D721Med (cell line): ENCODE measurements at places on chromosomes 3 and 15.
A peak's percentile ranks its signal among the peaks of the same experiment; 100 is the strongest.

GRCh38 chr3:78604341-78604740 lies 1163.5 kb downstream of the ROBO1 start:
- no peak for DNase-seq

- no peak for DNase-seq
Measured at GRCh38 chr3:15630646-15631350, 29.3 kb downstream of the BTD start.

DNA sequence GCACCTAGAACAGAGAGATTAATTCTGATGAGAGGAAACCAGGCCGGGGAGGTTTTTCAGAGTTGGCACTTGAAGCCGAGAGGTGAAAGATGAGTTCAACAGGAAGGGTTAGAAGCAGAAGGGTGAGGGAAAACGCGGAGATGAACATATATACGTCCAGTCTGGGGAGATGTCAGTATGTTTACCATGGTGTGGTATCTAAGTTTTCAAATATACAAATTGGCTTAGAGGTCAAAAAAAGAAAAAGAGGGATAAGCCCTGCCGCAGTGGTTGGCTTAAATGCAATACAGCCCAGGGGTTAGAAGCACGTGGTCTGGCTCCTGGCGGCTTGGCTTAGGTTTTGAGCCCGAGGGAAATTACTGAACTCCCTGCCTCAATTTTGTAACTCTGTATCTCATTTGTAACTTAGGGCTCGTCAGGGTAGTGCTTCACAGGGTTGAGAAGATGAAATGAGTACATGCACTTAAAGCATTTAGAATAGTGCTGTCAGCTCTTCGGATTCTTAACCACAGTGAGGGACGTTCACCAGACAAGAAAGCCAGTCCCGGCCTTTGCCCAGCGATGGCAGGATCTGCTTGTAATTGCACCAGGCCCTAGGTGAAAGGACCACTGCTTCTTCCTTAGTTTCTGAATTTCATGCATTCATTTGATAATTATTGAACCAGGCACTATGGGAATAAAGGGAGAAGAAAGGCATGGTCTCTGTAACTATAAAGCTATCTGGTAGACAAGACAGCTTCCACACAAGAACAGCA lies 6.4 kb downstream of the HES1 start:
- no peak for DNase-seq

DNA sequence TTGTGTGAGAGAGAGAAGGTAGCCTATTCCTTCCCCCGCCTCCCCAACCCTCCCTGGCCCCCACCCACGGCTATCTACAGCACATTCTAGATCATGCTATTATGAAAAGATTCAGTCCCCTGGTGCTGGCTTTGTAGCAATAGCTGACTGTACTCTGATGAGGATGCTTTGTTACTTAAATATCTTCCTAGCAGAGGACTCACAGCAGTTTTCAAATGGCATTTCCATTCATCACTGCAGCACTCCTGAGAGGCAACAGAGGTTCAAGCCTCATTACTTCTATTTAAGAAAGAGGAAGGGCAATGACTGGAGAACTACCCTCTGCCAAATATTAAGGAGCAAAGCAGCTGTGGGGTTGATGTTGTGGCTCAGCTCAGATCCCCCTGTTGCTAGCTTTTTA lies 61.0 kb downstream of the LRRN1 start:
- no peak for DNase-seq

DNA sequence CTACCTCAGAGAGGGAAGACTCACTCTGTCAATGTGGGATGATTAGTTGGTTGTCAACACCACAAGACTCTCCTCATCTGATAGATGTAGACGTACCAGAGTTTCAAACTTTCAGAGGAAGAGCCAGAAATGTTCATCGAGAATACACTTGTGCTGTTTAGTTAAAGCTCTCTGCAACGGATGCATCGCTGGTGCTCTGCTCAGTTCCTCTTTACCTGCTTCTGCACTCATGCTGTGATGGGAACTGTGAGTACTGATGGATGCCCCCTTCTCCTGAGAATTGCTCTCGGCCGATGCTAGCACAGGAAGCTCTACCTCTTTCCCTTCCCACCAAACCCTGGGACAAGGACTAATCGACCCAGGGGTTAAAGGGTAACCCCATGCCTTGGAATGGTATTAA lies 51.8 kb upstream of the CCDC54 start:
- no peak for DNase-seq

DNA sequence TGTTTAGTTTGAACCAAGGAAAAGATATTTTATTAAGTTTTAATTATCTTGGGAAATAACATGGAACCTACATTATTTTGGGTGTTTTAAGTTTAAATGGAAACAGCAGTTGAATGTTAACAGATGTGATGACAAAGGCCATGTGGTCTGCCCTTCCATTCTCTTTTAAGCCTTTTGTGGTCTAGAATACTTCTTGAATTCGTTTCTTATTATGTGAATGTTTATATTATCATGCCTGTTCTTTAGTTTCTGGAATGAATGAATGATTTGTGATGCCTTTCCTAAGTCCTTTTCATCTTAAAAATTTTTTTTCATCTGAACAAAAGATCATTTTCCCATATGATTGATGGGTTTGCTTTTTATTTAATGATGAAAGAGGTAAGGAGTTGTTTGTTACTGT lies 44.6 kb downstream of the SNRK start:
- no peak for DNase-seq

- no peak for DNase-seq
Measured at GRCh38 chr3:109597444-109597843, 260.1 kb upstream of the DPPA4 start.

DNA sequence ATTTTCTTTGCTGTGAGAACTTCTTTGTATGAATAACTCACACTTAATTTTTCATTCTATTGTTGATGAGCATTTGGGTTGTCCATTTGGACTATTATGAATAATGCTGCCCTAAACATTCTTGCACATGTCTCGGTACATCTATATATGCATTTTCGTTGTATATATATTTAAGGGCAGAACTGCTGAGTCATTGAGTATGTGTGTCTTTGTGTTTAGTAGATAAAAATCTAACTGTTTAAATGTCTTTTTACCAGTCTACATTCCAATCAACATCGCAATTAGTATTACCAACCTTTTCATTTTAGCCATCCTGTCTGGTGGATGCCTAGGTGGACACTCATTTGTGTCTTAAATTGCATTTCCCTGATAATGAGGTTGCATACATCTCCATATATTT lies 144.4 kb downstream of the UACA start:
- no peak for DNase-seq

DNA sequence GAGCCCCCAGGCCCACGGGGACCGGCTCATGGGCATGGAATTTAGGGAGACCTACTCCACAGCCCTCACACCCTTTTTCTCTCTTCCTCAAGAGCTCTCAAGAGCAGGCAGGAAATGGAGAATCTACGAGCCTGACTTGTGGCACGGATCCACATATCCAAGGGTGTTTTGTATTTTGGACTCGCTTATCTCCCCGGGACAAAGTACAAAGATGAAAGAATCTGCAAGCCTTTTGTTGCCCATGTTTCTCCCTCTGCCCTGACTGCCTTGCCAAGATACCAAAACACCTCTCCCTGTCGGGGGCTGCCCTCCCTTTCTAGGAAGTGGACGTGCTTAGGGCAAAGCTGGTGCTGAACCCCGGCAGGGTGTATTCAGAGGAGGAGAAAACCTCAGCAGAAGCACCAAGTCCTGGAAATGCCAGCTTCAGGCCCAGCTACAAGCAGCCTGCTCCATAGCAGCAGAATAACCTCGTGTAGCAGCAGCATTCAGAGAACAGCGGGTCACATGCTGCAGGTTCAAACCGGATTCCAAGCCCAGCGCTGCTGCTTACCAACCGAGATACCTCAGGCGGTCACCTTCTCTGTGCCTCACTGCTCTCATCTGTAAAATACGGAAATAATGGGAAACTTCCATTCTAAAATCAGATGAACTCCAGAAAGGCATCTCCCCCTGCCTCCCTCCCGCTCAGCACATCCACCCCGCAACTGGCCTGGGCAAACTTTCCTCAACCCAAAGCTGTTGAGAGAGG lies 35.2 kb downstream of the DNASE1L3 start:
- no peak for DNase-seq

DNA sequence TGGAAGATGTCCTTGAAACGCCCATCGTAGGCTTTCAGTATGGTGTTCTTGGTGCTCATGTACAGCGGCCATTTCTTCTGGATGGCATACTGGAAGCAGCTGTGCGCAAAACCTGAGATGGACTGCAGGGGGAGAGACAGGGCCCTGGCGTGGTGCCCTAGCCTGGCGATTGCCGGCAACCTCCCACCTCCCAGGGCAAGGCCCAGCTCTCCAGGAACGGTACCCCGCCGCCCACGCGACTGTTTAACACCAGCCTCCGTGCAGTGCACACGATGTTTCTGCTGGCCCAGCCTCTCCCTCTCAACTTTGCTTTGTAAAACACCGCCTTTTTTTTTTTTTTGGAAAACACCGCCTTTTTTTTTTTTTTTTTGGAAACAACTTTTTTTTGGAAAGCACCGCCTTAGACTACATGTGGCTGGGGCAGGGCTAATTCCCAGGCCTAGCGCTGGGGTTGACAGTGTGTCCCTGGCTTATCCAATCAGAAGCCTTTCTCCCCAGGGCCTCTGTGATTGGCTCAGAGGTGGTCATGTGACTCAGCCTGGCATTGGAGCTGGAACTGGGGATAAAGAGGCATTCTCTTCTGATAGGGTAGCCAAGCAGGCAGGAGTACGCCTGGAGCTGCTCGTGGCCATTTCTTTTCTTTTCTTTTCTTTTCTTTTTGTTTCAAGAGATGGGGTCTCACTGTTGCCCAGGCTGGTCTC lies 14.7 kb downstream of the IDH2 start:
- no peak for DNase-seq

GRCh38 chr15:85651548-85651947 lies 143.2 kb downstream of the KLHL25 start:
- no peak for DNase-seq

GRCh38 chr3:124033360-124034015 lies 41.6 kb upstream of the ROPN1 start:
- no peak for DNase-seq

DNA sequence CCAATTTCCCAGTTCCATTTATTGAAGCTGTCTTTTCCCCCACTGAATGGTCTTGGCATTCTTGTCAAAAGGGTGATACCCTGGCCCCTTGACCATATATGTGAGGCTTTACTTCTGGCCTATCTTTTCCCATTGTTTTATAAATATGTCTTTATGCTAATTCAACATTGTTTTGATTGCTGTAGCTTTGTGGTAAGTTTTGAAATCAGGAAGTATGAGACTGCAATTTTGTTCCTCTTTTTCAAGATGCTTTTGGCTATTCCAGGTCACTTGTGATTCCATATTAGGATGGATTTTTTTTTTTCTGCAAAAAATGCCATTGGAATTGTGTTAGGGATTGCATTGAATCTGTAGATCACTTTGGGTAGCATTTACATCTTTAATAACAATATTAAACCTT lies 141.2 kb upstream of the MANF start:
- no peak for DNase-seq

GRCh38 chr3:45223889-45224727 lies 2.0 kb downstream of the TMEM158 start:
- no peak for DNase-seq

GRCh38 chr3:45870099-45870498 lies 16.2 kb upstream of the CCR9 start:
- DNase-seq: no peak

- DNase-seq: no peak
Measured at GRCh38 chr15:100318880-100319279, 22.9 kb downstream of the ADAMTS17 start.

GRCh38 chr15:68814596-68814995 lies 6.1 kb downstream of the ANP32A start:
- DNase-seq: no peak

DNA sequence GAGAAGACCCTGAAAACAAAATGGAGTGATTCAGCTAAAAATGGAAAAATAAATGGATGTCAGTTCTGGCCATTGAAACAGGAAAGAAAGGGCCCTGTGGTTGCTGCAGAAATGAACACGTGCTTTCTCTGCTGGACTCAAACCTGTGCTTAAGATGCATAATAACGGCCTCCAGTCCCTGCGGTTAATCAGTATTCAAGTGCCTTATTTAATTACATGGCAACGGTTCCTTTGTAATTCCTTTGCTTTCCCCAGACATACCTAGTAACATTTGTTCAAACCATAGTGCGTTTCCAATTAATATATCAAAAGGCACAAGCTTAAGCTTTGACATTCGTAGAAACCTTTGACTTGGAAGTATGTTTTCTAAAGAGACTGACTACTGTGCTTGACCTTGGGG lies 428.3 kb downstream of the GABRG3 start:
- DNase-seq: no peak

DNA sequence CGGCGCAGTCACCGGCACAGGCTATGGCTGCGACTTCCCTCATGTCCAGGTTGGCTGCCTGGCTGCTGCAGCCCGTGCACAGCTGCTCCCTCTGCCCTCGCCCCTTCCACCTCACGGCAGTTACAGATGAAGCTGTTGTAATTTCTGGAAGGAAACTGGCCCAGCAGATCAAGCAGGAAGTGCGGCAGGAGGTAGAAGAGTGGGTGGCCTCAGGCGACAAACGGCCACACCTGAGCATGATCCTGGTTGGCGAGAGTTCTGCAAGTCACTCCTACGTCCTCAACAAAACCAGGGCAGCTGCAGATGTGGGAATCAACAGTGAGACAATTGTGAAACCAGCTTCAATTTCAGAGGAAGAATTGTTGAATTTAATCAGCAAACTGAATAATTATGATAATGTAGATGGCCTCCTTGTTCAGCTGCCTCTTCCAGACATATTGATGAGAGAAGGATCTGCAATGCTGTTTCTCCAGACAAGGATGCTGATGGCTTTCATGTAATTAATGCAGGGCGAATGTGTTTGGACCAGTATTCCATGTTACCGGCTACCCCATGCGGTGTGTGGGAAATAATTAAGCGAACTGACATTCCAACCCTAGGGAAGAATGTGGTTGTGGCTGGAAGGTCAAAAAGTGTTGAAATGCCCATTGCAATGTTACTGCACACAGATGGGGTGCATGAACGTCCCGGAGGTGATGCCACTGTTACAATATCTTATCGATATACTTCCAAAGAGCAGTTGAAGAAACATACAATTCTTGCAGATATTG lies 13.2 kb upstream of the GNB4 start:
- DNase-seq: no peak

DNA sequence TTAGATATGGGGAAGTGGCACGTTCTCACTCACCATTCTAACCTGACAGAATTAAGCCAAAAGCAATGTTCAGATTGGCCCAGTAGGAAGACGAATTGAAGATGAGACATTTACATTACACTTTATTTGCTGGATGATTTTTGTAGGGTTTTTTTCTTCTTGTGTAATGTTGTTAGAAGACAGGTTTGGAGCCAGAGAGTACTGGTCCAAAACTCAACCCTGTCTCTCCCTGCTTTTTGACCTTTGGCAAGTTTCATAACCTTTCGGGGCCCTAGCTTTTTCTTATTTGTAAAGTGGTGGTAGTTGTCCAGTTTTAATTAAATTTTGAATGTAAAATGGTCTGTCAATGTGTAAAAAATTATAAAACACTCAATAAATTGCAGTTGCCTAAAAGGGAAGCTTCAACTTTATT lies 29.5 kb downstream of the PDE8A start:
- no peak for DNase-seq

GRCh38 chr3:39407259-39407629 lies 724 bp downstream of the RPSA start:
- DNase-seq: no peak

DNA sequence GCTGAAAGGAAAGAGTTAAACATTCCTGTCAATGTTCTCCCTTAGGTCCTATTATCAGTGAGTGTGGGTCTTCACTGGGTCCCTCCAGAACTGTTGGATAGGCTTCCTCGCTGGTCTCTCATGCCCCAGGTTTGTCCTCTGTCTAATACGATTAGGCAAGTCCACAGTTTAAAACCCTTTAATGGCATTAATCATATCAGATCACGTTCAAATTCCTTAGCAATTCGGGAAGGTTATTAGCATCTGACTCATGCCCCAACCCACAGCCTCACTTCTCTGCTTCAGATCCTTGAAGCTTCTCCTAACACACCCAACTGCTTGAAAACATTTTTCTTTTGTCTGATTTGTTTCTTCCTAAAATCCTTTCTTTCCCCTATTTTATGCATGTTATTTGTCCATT lies 224.3 kb upstream of the ATP10A start:
- peak; percentile 15 for DNase-seq
